ENCODE measurements at places on chromosomes 3 and 15. TPM values are rescaled to one million over a fixed set of nuclear protein-coding genes. Genes with fewer than 3 reads are reported as not detected.

GRCh38 chr3:160885791-160886286, 129.8 kb downstream of the PPM1L start:
- DNase-seq, result peak; percentile 70

Gene IL5RA
- not detected for total RNA-seq

- no peak for DNase-seq
Observed at GRCh38 chr15:66907826-66908743, 157.3 kb upstream of the SMAD3 start.

Gene DIS3L
- total RNA-seq, result 31.5 TPM

DNA sequence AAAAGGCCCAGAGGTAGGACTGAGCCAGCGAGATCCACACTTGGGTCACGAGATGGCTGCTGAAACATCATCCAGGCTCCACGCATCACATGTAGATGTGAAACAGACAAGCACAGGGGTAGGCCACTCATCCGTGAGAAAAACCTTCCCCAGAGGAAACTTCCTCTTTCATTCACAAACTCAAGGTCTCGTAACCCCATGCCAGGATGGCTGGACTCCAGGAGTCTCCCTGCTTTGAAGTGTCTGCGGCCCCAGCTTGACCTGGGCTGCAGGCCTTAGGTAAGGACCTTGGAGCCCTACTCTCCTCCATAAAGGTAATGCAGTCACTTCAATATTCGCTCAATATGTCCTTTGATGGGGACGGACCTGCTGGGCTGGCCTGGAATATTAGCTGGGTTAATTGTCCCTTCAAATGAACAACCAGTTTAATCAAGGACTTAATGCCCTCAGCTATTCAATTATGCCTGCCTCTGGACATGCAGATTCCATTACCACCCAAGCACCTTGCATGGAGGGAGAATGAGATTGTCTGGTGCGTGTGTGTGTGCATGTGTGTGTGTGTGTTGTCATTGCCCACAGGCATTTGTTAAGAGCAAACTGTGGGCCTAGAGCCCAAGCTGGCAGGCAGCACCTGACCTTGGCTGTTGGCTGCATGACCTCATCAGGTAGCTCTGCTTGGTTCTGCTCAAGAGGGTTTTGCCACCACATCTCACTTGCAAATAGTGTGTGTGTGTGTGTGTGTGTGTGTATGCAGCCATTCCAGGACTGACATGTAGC, 186.9 kb upstream of the TLE3 start:
- DNase-seq, result no peak

DNA sequence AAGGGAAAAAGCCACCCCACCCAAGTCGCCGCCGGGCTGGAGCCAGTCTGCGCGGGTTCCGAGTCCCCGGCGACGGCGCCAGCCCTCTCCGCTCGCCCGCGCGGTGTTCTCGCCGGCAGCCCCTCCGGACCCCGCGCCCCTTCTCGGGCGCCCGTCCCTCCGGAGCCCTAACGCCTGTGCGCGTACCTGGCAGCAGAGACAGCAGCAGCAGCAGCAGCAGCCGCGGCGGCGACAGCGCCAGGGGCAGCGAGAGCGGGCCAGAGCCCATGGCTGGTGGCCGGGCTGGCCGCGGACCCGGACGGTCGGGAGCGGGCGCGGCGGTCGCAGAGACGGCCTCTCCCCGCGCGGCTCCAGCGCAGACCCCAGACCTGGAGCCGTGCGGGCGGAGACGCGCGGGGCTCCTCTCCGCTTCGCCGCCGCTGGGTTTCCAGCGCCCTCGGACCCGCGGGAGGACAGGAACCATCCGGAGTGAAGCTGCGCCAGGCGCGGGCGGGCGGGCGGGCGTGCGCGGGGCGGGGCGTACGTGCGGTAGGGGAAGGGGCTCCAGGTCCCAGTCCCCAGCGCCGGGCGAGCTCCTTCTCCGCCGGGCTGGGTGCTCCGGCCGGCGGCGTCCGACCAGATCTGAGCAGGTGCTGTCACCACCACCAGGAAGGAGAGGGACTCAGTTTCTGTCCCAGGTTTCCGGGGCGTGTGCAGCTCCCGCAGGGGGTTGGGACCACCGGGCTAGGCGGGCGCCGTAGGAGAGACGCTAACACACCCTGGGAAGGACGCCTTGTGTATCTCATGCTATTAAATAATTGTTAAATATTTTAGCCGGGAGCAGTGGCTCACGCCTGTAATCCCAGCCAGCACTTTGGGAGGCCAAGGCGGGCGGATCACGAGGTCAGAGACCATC, at the start of gene CHRNA3:
TSS of gene CHRNA3 (minus strand) at position 470 of the 895 bp plus-strand sequence. CDS start at position 268, 202 bp downstream.
- DNase-seq, result no peak

GRCh38 chr3:78177780-78178179, 1137.9 kb downstream of the ROBO2 start:
- DNase-seq, result no peak

Gene IL16
- 0.32 TPM for total RNA-seq
